ENCODE measurements at places on chromosomes 2 and 18.

- no peak overlapping the region for H3K27ac ChIP-seq
- no peak for DNase-seq
- H3K27me3 ChIP-seq = peaks cover 44% of the 10 kb centered on the region
- H3K36me3 ChIP-seq = no peaks in the 10 kb centered on the region
- H3K4me3 ChIP-seq = no peak overlapping the region
Measured at GRCh38 chr2:234672498-234673150, 175.7 kb upstream of the ARL4C start.

- H3K4me3 ChIP-seq = no peak overlapping the region
- H3K4me1 ChIP-seq = no peaks in the 10 kb centered on the region
- H3K27me3 ChIP-seq = peaks cover 5% of the 10 kb centered on the region
- H3K27ac ChIP-seq = no peak overlapping the region
- peaks cover 4% of the 10 kb centered on the region for H3K36me3 ChIP-seq
- no peak for DNase-seq
Measured at GRCh38 chr2:181563101-181563692, 93.7 kb downstream of the CERKL start.

GRCh38 chr18:35415511-35416073 lies 38.5 kb upstream of the ZNF396 start:
- peak overlapping the region; percentile 30 for H3K27ac ChIP-seq
- no peak for DNase-seq
- H3K4me3 ChIP-seq = peak overlapping the region; percentile 43
- peaks cover 2% of the 10 kb centered on the region for H3K36me3 ChIP-seq

DNA sequence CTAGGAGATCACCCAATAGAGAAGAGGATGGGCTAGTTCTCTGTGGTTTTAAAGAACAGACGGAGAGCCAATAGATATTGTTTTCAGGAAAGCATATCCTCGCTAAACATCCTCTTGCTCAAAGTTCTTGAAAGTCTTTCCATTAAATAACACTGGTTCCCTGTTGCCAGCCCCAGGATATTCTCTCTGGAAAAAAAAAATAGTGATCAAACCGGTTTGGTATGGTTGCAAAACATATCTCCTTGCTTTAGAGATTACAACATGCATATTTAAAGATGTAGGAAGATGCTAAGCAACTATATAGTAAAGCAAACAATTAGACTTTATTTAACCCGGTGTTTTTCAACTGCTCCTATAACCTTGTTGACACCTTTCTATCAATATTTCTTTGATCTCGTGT lies 211.4 kb downstream of the CMPK2 start:
- no peak overlapping the region for H3K4me3 ChIP-seq
- H3K27ac ChIP-seq = no peak overlapping the region
- peaks cover 11% of the 10 kb centered on the region for H3K27me3 ChIP-seq
- H3K36me3 ChIP-seq = no peaks in the 10 kb centered on the region

- no peaks in the 10 kb centered on the region for H3K27me3 ChIP-seq
- H3K27ac ChIP-seq = no peak overlapping the region
- H3K4me3 ChIP-seq = no peak overlapping the region
- peaks cover 2% of the 10 kb centered on the region for H3K36me3 ChIP-seq
- no peak for DNase-seq
Measured at GRCh38 chr2:62824388-62824787, 118.9 kb downstream of the EHBP1 start.

DNA sequence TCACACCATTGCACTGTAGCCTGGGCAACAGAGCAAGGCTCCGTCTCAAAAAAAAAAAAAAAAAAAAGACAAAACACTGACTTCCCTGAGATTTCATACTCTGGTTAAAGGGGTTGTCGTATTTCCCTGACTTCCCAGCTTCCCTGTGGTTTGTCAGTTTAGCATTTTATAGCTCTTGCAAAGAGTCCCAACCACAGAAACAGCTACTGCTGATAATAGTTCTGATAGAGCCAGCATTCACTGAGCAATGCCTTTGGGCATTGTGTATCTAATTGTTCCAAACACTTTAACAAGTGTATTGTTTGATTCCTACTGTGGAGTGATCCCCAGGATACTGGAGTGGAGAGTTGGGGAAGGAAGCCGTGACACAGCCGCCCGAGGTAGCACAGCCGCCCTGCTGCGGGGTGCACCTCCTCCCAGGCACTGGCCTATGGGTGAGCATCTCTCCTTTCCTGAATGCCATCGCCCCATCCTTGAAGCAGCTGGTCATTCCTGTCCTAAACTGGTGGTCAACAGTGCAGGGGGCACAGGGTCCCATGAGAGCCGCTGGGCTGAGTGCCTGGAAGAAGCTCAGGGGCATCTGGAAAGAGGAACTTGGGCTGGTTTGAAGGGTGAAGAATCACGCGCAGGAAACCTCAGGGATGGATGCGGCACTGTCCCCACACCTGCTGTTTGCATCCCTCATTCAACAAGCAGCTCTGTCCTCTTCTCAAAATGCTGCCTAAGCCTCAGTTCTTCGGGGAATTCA lies 81.0 kb upstream of the TMEM18 start:
- H3K4me3 ChIP-seq = no peak overlapping the region
- H3K36me3 ChIP-seq = peaks cover 4% of the 10 kb centered on the region
- peaks cover 43% of the 10 kb centered on the region for H3K27me3 ChIP-seq
- DNase-seq = no peak

- no peaks in the 10 kb centered on the region for H3K36me3 ChIP-seq
- DNase-seq = no peak
- H3K27me3 ChIP-seq = peaks cover 18% of the 10 kb centered on the region
- H3K4me1 ChIP-seq = no peaks in the 10 kb centered on the region
- no peak overlapping the region for H3K4me3 ChIP-seq
Measured at GRCh38 chr2:71884303-71885042, 263.2 kb downstream of the CYP26B1 start.

- no peaks in the 10 kb centered on the region for H3K27me3 ChIP-seq
- H3K4me3 ChIP-seq = no peak overlapping the region
- no peak for DNase-seq
Measured at GRCh38 chr18:41545091-41545888, 409.7 kb upstream of the PIK3C3 start.

- no peak for DNase-seq
- H3K27me3 ChIP-seq = peaks cover 6% of the 10 kb centered on the region
- no peak overlapping the region for H3K27ac ChIP-seq
- H3K4me1 ChIP-seq = no peaks in the 10 kb centered on the region
- no peak overlapping the region for H3K4me3 ChIP-seq
- no peaks in the 10 kb centered on the region for H3K36me3 ChIP-seq
Measured at GRCh38 chr18:26618135-26618534, 69.8 kb upstream of the KCTD1 start.

DNA sequence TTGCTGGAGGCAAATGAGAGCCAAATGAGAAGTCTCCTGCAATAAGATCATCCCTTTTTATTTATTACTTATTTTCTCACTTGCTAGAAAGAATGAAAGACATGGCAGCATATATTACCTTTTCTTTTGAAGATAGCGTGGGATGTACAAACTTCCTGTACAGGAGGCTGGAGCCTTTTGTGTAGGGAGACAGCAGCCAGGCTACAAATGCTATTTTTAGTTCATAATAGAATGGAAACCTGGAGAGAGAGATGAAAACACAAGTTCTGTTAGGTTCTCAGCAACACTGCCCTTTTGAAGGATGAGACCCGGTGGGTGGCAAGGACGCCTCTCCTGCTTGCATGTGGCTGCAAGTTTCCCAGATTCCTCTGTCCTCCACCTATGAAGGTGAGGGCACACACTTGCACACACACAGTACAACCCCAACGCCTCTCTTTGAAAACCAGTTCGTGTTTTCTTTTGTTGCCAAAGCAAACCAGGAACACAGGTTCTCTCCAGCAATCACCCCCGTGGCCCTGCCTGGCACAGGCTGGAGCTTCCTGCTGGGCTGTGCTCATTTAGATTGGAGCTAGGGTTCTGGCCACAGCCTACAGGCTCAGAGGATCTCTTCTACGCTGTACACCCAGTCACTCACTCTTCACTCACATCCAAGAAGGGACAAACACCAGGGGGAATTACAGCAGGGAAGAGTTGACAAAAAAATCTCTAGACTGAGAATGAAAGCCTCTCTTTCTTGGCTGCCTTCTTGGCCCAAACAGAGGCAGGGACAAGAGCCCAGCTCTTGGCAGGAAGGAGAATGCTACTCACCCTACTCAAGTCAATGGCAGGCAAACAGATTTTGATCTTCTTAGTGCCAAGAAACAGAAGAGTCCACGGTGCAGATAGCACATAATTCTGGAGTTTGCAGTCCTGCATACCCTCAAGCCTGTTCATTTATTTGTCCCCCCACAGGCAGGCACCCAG lies 55.6 kb downstream of the MRPL35 start:
- peaks cover 29% of the 10 kb centered on the region for H3K27me3 ChIP-seq
- no peaks in the 10 kb centered on the region for H3K4me1 ChIP-seq
- H3K27ac ChIP-seq = no peak overlapping the region
- DNase-seq = no peak

DNA sequence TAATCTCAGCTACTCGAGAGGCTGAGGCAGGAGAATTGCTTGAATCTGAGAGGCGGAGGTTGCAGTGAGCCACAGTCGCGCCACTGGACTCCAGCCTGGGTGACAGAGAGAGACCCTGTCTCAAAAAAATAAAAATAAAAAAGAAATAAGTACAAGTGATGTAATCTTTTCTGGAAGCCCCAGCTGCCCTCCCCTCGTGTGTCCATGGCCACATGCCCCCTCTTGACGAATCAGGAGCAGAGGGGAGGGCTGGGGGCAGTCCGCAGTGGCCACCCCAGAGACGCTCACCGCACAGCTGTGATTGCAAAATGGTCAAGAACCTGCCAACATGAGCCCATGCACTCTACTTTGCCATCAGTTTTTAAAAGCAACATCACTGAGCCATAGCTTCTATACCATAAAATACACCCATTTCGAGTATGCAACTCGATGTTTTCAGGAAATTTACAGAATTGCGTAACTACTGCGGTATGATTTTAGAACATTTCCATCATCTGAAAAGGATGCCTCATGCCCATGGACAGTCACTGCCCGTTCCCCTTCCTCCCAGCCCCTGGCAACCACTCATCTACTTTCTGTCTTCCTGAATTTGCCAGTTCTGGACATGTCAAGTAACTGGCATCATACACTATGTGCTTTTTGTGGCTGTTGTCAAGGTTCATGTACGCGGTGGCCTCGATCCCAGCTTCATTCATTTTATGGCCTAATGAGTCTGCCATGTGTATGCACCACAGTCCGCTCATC lies 88.1 kb downstream of the NDUFA10 start:
- H3K27me3 ChIP-seq = no peaks in the 10 kb centered on the region
- H3K27ac ChIP-seq = no peak overlapping the region
- no peak overlapping the region for H3K4me3 ChIP-seq

- no peaks in the 10 kb centered on the region for H3K36me3 ChIP-seq
- DNase-seq = no peak
- H3K27me3 ChIP-seq = peaks cover 22% of the 10 kb centered on the region
- H3K27ac ChIP-seq = no peak overlapping the region
Measured at GRCh38 chr2:221103930-221104329, 468.2 kb downstream of the EPHA4 start.

GRCh38 chr2:144663207-144663606 lies 143.3 kb upstream of the ZEB2 start:
- H3K4me1 ChIP-seq = peaks cover 5% of the 10 kb centered on the region
- H3K36me3 ChIP-seq = peaks cover 2% of the 10 kb centered on the region
- peaks cover 29% of the 10 kb centered on the region for H3K27me3 ChIP-seq
- H3K27ac ChIP-seq = no peak overlapping the region
- DNase-seq = no peak
- H3K4me3 ChIP-seq = no peak overlapping the region

DNA sequence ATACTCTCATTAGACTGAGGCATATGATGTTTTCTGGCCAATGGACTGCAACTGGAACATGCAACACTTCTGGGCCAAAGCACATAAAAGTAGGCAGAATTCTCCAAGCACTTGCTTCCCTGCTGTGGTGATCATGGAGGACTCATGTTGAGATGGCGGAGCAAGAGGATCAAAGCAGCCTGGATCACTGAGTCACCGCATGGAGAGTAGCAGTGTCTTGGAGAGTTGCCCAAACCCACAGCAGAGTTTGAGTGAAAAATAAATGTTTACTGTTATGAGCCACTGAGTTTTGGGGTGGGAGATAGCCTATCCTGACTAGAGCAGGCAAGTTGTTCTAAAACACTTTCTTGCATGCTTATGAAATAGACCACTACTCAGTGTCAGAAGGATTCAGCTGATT lies 359.5 kb downstream of the ZNF521 start:
- no peaks in the 10 kb centered on the region for H3K36me3 ChIP-seq
- no peak for DNase-seq
- H3K27ac ChIP-seq = no peak overlapping the region

GRCh38 chr2:224145751-224146355 lies 106.8 kb upstream of the SERPINE2 start:
- H3K27me3 ChIP-seq = peaks cover 38% of the 10 kb centered on the region
- H3K4me1 ChIP-seq = no peaks in the 10 kb centered on the region
- no peak overlapping the region for H3K27ac ChIP-seq

DNA sequence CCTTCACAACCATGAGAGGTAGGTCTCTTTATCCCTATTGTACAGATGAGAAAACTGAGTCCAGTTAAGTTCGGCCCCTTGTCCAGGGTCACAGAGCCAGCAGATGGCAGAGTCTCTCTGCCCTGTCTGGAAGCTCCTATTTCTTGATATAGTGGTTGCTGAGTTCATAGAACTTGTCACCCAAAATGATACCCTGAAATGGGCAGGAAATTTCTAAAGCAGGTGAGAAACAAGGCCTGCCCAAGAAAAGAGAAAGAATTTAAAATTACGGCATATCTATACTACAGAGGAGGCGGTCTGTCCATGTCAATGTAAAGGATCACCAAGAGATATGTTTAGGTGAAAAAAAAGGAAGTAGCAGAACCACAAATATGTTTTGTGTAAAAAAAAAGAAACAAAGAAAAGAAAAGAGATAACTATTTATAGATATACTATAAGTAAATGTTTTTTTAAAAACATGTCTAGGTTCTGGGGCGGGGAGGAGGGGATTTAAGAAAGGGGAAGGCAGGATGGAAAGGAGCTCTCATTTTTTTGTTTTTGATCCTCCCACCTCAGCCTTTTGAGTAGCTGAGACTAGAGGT lies 39.8 kb downstream of the MYO7B start:
- H3K36me3 ChIP-seq = no peaks in the 10 kb centered on the region
- peak overlapping the region; percentile 4 for H3K27ac ChIP-seq
- DNase-seq = no peak
- no peak overlapping the region for H3K4me3 ChIP-seq

- no peaks in the 10 kb centered on the region for H3K27me3 ChIP-seq
- H3K36me3 ChIP-seq = peaks cover 2% of the 10 kb centered on the region
- no peak overlapping the region for H3K4me3 ChIP-seq
- no peak for DNase-seq
Measured at GRCh38 chr2:228039752-228040534, 141.5 kb downstream of the SPHKAP start.

GRCh38 chr2:48551548-48551947 lies 21.6 kb downstream of the STON1 start:
- H3K27me3 ChIP-seq = no peaks in the 10 kb centered on the region
- H3K4me3 ChIP-seq = no peak overlapping the region
- no peak for DNase-seq
- H3K4me1 ChIP-seq = peaks cover 2% of the 10 kb centered on the region
- H3K27ac ChIP-seq = no peak overlapping the region

GRCh38 chr2:71102981-71103681 lies 26.9 kb downstream of the MCEE start:
- H3K27ac ChIP-seq = no peak overlapping the region
- H3K4me1 ChIP-seq = peaks cover 2% of the 10 kb centered on the region
- no peak for DNase-seq
- H3K36me3 ChIP-seq = no peaks in the 10 kb centered on the region
